ENCODE measurements at places on chromosomes 6 and 20. TPM values are rescaled to one million over a fixed set of nuclear protein-coding genes. Genes with fewer than 3 reads are reported as not detected.

Gene HUS1B
- 0.99 TPM for total RNA-seq

Gene NRSN1
- total RNA-seq, result not detected

Gene FBXO30
- 16.2 TPM for total RNA-seq

Gene SLC2A10
- 90.1 TPM for total RNA-seq

Gene NOTCH4
- total RNA-seq, result 1.3 TPM

Gene GPX5
- not detected for total RNA-seq

Gene REM1
- not detected for total RNA-seq

Gene HDGFL1
- not detected for total RNA-seq

Gene VGLL2
- total RNA-seq, result not detected

Gene JAG1
- 34.9 TPM for total RNA-seq

Gene MDFI
- total RNA-seq, result not detected

Gene TGM6
- total RNA-seq, result not detected

Gene SCUBE3
- 0.44 TPM for total RNA-seq

Gene HLA-DRA
- 0.17 TPM for total RNA-seq

Gene GTSF1L
- total RNA-seq, result not detected

Gene HLA-DMB
- total RNA-seq, result 0.50 TPM

Gene LAMA4
- total RNA-seq, result 577 TPM

Gene BMP6
- total RNA-seq, result 1.3 TPM

Gene MOG
- total RNA-seq, result not detected

Gene DLK2
- 0.66 TPM for total RNA-seq

Gene RSPH4A
- 0.17 TPM for total RNA-seq

Gene SPATS1
- not detected for total RNA-seq

Gene PHACTR1
- 2.3 TPM for total RNA-seq

Gene AGER
- total RNA-seq, result 0.50 TPM

Gene GJA10
- not detected for total RNA-seq

Gene CDH4
- total RNA-seq, result 2.0 TPM

Gene SMLR1
- not detected for total RNA-seq

Gene ZC3H12D
- total RNA-seq, result 0.15 TPM

Gene TRAPPC3L
- total RNA-seq, result 0.15 TPM

Gene GJE1
- not detected for total RNA-seq

Gene FAM83C
- not detected for total RNA-seq

Gene SNX5
- total RNA-seq, result 128 TPM

Gene BCAS4
- total RNA-seq, result 21.5 TPM
